NCI-H1417 treated with DMSO at 0.1 percent for 48 hours (cell line): ENCODE measurements at places on chromosomes 3 and 15.

DNA sequence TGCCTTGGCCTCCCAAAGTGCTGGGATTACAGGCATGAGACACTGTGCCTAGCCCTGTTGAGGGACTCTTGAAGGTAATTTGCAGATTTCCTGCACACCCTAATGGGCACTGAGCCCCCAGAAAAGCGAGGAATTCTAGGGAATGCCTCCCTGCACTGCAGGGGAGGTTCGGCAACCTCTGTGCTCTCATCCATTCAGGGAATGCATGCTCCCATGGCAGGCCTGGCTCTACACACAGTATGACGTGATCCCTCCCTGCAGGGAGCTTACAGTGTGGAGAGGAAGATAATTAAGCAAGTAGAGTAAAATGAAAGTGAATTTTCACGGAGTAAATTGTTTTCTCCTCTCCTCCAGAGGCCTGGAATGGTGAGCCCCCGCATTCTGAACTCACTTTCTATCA is 133.3 kb upstream of the HACD2 start:
- DNase-seq: no peak

GRCh38 chr15:40776537-40777141 is 6.9 kb downstream of the C15orf62 start:
- DNase-seq: no peak

- DNase-seq: no peak
Measured at GRCh38 chr3:150059729-150060128, 89.0 kb upstream of the PFN2 start.

DNA sequence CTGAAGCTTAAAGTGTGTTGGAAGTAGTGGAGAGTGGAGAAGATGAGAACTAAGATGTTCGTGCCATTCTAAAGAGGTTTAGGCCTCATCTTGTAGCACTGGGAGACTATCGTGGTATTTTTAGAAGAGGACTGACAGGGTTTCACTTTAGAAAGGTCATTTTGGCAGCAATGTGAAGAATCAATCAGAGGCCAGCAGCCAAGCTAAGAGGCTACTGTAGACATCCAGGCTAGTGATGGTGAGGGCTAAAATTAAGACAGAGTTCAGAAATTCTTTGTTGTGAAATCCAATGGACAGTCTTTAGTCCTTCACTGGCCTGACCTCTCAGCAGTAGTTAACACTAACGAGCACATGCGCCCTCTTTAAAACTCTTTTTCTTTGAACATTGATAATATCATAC is 288.2 kb downstream of the TBL1XR1 start:
- no peak for DNase-seq

- DNase-seq: no peak
Measured at GRCh38 chr15:84773716-84774115, 25.3 kb downstream of the ZNF592 start.

DNA sequence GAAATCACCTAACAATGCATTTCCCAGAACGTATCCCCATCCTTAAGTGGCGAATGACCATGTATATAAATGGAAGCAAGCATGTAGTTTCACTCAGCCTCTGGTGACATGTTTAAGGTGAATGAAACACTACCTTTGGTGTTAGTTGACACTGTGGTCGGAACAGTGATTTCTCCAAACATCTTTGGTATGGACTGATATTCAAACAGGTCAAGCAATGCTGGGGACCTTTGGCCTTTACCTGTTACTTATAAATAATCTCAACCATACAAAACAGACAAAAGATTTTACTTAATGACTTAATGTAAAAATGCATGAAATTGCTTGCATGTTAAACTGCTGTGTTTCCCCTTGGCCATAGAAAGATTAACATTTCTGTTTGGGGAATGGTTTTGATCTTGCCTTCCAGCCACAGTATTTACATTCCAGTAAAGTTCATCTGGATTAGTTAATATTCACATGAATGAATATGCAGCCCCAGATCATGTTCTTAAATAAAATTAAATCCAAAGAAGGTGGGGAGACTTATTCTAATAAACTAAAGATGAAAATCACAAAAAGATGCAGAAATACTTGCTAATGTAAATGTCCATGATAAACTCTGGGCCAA is 74.4 kb upstream of the HES1 start:
- no peak for DNase-seq

DNA sequence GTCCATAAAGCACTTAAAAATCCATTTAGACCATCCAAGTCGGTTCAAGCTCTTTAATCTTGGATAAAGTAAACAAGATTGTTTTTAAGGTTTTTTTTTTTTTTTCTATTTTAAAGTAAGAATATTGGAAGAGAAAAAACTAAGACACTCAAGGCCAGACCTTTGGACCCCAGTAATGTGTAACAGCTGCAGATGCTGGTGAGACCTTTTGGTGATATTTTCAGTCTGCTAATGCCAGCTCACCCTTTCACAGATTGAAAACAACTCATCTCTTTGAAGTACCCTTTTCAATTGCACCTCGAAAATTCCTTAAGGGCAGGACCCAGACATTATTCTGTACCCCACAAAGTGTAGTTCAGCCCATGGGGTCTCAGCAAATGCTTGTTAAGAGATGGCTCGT is 260.7 kb upstream of the CTNNB1 start:
- no peak for DNase-seq

- DNase-seq: no peak
Measured at GRCh38 chr3:106473576-106474475, 605.0 kb upstream of the CBLB start.

DNA sequence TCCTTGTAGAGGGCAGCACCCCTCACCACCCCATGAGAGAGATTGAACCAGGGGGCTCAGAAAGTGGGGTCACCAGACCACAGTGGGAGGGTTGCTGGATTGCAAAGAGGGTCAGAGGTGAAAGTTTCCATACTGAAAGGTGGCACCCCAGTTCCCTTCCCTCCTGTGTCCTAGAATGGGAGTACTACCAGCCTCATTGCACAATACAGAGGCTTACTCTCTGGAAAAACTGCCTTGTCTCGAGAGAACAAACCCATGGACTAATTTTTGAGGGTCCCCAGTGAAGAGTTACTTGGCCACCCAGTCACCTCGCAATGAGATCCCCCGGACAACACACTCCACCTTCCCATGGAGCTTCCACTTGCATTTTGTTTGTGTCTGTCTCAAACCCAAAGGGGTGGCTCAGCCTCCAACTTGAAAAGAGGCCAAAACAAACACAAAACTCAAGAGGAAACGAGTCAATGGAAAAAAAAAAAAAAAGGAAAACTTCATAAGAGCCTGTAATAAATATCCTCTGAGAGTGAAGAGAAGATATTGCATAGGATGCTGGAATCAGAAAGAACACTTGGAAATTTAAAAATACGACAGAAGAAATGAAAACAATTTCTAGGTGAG is 18.6 kb downstream of the MESP2 start:
- DNase-seq: no peak

- no peak for DNase-seq
Measured at GRCh38 chr3:10945683-10946287, 46.8 kb upstream of the SLC6A1 start.

- DNase-seq: no peak
Measured at GRCh38 chr15:47384341-47384740, 333.0 kb upstream of the SEMA6D start.

DNA sequence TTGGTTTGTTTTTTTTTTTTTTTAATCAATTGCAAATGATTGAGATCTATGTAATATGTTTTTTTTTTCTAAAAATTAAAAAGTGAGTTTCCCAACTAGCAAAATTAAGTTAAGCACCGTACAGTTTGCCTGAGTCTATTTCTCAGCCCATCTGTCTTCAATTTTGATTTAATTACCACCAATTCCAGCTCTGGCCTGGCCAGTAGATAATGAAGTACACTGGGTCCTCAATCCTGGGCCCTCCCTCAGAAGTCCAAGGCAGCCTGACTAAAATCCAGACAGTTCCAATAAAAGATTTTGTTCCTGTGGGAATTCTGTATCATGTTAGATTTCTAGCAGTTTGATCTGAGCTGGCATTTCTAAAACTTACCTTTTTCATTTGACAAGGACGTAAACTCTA is 887.2 kb downstream of the NAALADL2 start:
- no peak for DNase-seq

GRCh38 chr3:38111696-38112377 is 25.1 kb downstream of the ACAA1 start:
- no peak for DNase-seq

- DNase-seq: no peak
Measured at GRCh38 chr3:72332689-72333088, 515.6 kb downstream of the SHQ1 start.

GRCh38 chr3:125481786-125482185 is 38.2 kb downstream of the SNX4 start:
- DNase-seq: no peak

- DNase-seq: no peak
Measured at GRCh38 chr15:61634837-61635236, 405.7 kb upstream of the RORA start.

- no peak for DNase-seq
Measured at GRCh38 chr3:197522881-197523441, 32.8 kb downstream of the BDH1 start.

DNA sequence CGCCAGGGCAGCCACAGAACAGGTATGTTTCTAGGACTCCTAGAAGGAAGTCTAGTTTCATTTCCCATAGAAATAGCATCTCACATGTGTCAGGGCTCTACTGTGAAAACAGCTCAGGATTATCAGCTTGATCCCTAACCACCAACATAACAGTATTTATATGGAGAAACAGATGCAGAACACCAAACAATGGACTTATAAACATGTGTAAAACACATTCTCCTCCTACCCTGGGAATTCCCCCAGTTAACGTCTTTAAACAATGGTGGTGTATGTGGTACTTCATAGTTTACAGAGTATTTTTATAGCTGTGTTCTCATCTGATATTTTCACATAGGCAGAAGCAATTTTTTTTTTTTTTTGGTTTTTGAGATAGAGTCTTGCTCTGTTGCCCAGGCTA is 9.7 kb downstream of the TNFSF10 start:
- DNase-seq: no peak

DNA sequence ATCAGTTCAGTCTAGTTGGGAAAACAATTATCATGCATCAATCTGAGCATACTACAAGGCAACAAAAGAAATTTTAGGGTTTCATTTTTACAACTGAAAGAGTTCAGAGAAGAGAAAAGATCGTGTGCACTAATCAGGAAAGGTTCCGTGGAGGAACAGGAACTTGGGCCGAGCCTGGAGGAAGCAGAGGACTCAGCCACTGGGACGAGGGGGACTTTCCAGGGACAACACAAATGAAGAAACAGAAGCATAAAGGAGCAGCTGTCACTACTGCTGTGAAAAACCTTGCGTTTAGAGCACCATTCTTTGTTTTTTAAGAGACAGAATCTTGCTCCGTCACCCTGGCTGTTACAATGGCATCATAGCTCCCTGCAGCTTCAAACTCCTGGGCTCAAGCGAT is 60.5 kb downstream of the MYO1E start:
- DNase-seq: no peak

DNA sequence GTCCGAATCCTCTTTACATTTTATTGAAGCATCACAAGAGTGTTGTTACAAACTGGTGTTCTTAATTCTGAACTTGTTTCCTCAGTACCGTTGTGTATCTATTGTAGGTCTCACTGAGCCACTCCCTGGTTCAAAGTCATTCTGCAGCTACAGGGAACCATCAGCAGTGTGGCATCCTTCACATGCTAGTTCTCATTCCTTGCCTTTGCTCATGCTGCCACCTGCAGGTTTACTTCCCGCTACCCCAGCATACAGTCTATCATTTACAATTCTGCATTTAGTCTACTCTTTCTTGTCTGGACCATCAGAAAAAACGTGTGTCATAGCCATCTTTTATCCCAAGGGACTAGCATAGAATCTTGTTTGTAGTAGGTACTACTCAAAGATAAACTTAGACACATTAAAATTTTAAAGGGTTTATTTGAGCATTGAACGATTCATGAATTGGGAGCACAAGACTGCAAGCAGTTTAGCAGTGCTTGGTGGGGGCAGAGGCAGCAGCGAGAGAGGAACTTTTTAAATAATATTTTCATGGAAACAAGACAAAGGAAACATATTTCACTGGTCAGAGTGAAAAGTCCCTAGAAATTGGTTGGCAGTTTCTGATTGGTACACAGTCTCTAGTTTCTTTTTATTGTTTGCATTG is 402.1 kb downstream of the CADM2 start:
- DNase-seq: no peak

DNA sequence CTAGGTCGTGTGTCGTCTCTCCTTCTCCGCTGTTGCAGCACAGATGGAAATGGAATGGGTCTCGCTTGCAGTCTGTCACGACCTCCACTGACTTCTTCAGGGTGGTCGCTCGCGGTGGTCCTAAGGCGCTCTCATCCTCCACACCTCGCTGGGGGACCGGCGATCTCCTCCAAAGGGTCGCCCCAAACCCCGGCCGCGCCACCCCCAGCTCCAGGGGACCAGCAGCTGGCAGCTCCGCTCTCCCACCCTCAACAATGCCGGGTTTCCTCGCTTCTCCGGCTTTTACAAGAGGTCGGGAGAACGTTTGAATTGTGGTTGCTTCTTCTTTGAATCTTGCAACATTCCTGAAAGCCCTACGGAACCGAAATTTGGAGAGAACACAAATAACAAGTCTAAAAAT is 25.9 kb downstream of the SERP1 start:
- no peak for DNase-seq

- DNase-seq: no peak
Measured at GRCh38 chr3:69321301-69322157, 64.4 kb downstream of the FRMD4B start.

DNA sequence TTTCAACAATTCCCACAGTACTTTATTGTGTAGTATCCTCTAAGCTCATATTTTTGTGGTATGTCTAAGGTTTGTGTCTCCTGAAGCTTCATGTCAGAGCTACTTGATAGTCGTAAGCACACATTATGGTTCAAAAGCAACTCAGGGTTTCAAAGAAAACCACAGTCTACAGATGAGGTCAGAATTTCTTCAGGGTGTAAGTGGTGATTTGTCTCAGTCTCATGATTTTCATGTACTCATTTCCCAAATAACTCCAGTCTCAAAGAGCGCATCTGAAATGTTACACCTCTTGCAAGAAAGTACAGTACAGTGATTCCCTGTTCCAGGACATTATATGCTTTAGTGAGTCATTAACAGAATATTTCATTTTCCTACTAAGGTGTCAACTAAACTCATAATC is 47.5 kb upstream of the SSR3 start:
- no peak for DNase-seq

GRCh38 chr3:48470286-48470685 is 23.7 kb downstream of the ATRIP start:
- no peak for DNase-seq

DNA sequence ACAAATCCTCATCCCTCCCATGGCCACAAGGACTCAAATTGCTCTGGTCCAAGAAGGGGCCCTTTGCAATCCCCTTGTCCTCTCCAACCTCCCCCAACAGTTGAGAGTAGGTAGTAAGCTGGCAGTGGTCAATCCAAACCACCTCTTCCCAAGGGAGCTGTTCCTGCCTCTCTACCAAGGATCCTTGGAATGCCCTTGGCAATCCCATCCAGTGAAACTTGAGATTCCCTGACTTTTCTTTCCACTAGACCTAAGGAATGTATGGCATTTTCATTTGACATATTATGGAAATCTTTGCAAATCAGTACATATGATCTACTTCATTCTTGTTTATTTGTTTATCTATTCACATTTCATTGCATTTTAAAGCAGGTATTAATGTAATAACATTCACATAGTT is 4.8 kb upstream of the RBP2 start:
- DNase-seq: no peak
